Activated CD4-positive, alpha-beta T cell treated with anti-CD3 and anti-CD28 coated beads, Interleukin-2, amount 10 ng/mL, durations not matched to agents 24 days and 14 days (primary cell): ENCODE measurements at places on chromosomes 3 and 15. TPM values are rescaled to one million over a fixed set of nuclear protein-coding genes. Genes with fewer than 3 reads are reported as not detected.

GRCh38 chr3:179942553-179943075 lies 94.1 kb downstream of the PEX5L start:
- no peak for DNase-seq
- no peaks in the 10 kb centered on the region for H3K36me3 ChIP-seq
- peak overlapping the region; percentile 18 for H3K4me3 ChIP-seq
- H3K4me1 ChIP-seq = peaks cover 2% of the 10 kb centered on the region
- peaks cover 26% of the 10 kb centered on the region for H3K27me3 ChIP-seq
- no peak overlapping the region for H3K27ac ChIP-seq

Gene DNASE1L3
- not detected in 2 replicates for total RNA-seq

GRCh38 chr15:49270541-49271421 lies 100.7 kb downstream of the GALK2 start:
- DNase-seq = no peak
- peaks cover 6% of the 10 kb centered on the region for H3K4me1 ChIP-seq
- H3K27me3 ChIP-seq = no peaks in the 10 kb centered on the region
- peaks cover 21% of the 10 kb centered on the region for H3K36me3 ChIP-seq
- no peak overlapping the region for H3K4me3 ChIP-seq
- no peak overlapping the region for H3K27ac ChIP-seq

GRCh38 chr3:114285648-114286230 lies 8.1 kb upstream of the TIGIT start:
- no peaks in the 10 kb centered on the region for H3K4me1 ChIP-seq
- no peak for DNase-seq
- no peaks in the 10 kb centered on the region for H3K27me3 ChIP-seq
- no peaks in the 10 kb centered on the region for H3K36me3 ChIP-seq
- H3K27ac ChIP-seq = peak overlapping the region; percentile 73

DNA sequence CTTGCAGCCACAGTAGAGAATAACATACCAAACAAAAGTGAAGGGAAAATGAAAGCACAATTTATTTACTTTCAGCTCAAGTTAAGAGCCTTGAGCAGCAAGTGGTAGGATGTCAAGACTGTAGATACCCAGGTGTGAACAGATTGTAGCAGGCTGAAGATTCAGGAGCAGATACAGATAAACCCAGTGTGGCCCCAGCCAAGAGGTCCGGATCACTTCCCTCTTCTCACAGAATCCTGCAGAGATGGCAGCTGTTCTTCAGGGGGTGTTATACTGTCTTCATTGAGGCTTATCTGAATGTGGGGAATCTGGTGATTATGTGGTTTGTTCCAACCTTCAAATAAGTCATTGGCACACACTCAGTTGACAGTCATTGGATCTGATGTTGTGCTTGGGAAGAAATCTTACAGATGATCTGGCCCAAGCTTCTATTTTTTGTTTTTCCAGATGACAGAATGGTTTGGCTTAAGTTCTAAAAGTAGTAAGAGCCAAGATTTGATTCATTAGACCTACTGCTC lies 2.2 kb downstream of the STARD9 start:
- H3K4me1 ChIP-seq = peaks cover 43% of the 10 kb centered on the region
- H3K27me3 ChIP-seq = peaks cover 29% of the 10 kb centered on the region
- no peak for DNase-seq
- peak overlapping the region; percentile 36 for H3K4me3 ChIP-seq
- no peak overlapping the region for H3K27ac ChIP-seq

Gene NANOGP8
- not detected in 2 replicates for total RNA-seq

Gene SLC24A5
- not detected in 2 replicates for total RNA-seq

GRCh38 chr15:38035701-38036100 lies 101.3 kb downstream of the TMCO5A start:
- no peak overlapping the region for H3K27ac ChIP-seq
- no peak overlapping the region for H3K4me3 ChIP-seq
- peaks cover 2% of the 10 kb centered on the region for H3K27me3 ChIP-seq
- H3K4me1 ChIP-seq = no peaks in the 10 kb centered on the region
- no peak for DNase-seq

Gene MEX3B
- 1.1 TPM in 2 replicates for total RNA-seq

Gene SCN11A
- not detected in 2 replicates for total RNA-seq

- no peaks in the 10 kb centered on the region for H3K4me1 ChIP-seq
- no peak overlapping the region for H3K4me3 ChIP-seq
- H3K36me3 ChIP-seq = no peaks in the 10 kb centered on the region
- H3K27me3 ChIP-seq = peaks cover 2% of the 10 kb centered on the region
- no peak overlapping the region for H3K27ac ChIP-seq
These were observed 34.8 kb upstream of the CEMIP start for GRCh38 chr15:80744415-80744814.

- peaks cover 82% of the 10 kb centered on the region for H3K4me1 ChIP-seq
- H3K27ac ChIP-seq = peak overlapping the region; percentile 77
- no peaks in the 10 kb centered on the region for H3K27me3 ChIP-seq
- DNase-seq = no peak
- no peak overlapping the region for H3K4me3 ChIP-seq
These were observed 38.8 kb downstream of the BHLHE40 start for GRCh38 chr3:5017925-5018531.

- DNase-seq = no peak
- no peaks in the 10 kb centered on the region for H3K27me3 ChIP-seq
These were observed 178.1 kb downstream of the KLHL25 start for GRCh38 chr15:85616549-85617110.

- H3K4me1 ChIP-seq = no peaks in the 10 kb centered on the region
- H3K36me3 ChIP-seq = no peaks in the 10 kb centered on the region
- no peak overlapping the region for H3K27ac ChIP-seq
- DNase-seq = no peak
- peaks cover 2% of the 10 kb centered on the region for H3K27me3 ChIP-seq
These were observed 23.9 kb upstream of the OR5H6 start for GRCh38 chr3:98240131-98240530.

DNA sequence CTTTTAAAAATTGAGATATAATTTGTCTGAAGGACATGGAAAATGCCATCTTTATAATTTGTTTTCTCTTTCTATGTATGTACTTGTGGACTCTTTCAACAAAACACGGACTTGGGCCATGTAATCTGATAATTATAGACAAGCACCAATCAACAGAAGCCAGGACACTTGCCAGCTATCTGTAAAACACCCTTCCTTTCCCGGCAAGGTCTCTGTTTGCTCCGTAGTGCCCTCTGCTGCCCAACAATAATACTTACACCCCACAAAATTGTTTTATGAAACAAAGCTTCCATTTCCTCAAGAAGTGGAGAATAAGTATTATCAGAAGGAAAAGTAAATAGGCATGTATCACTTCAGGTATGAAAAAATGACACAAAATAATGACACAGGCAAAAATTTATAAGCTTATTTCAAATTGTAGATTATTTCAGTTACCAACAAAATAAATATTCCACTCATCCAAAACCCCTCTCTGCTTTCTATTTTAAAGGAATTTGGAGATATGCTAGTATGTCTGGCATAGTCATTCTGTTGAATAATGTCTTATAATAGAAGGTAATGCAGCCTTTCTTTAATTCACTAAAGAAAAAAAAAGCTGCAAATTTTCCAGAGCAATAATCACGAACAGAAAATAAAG lies 32.8 kb downstream of the MYH15 start:
- H3K4me3 ChIP-seq = no peak overlapping the region
- DNase-seq = peak; percentile 86
- H3K27ac ChIP-seq = no peak overlapping the region
- H3K36me3 ChIP-seq = no peaks in the 10 kb centered on the region
